ENCODE measurements at places on chromosomes 6 and 20.

DNA sequence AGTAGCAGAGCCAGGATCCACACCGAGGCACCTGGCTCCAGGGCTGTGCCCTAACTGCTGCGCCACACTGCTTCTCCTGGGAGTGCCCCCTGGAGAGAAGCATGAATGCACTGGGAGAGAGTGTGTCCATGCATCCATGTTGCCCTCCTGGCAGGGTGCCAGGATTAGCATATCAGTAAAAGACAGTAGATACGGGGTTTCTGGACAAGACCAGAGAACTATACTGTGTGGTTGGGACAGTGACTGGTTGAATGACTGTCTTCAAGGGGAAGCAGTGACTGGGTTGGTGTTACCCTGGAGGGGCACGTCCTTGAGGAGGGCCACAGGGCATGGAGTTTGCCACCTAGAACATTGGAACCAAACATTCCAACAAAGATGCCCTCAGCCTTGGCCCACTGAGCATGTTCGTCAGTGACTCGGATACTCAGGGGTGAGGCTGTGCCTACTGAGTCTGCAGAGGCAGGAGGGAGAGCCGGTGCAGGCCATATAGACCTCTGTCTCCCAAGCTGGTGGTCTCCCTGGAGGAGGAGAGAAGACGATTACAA is 288.8 kb downstream of the CDC5L start:
- no peak for DNase-seq

DNA sequence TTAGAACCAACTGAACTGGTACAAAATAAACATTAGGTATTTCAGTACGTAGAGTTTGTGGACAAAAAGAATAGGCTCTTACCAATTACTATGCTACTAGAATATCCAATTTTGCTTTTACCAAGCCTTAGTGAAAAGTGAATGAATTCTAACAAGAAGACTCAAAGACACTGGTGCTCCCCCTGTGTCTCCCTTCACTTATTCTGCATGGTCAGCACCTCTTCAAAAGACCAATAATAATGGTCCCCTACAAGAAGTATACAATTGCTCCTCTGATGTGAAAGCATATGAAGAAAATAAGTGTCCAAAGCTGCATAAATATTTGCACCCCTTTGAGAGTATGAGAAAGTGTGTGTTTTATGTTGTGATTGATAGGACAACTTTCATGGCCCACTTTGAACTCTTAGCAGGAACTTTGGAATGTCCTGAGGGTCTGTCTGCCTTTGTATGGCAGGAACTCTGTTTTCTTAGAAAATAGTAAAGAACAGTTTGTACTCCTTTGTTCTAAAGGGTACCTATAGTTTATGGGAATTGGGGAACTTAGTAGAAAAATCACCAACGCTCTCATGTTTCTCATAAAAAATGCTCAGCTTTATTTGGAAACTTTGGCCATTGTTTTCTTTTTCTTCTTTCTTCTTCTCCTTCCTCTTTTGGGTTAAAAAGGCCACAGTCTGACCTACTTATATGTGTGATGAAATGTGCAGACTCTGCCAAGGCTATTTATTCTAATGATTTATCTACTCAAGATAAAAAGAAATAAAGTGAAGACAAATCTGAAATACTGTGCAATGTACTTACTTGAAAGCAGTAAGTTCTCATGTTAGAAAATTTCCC is 352.4 kb downstream of the LAMA2 start:
- no peak for DNase-seq

GRCh38 chr20:8124639-8125038 is 7.4 kb upstream of the PLCB1 start:
- DNase-seq, result no peak

DNA sequence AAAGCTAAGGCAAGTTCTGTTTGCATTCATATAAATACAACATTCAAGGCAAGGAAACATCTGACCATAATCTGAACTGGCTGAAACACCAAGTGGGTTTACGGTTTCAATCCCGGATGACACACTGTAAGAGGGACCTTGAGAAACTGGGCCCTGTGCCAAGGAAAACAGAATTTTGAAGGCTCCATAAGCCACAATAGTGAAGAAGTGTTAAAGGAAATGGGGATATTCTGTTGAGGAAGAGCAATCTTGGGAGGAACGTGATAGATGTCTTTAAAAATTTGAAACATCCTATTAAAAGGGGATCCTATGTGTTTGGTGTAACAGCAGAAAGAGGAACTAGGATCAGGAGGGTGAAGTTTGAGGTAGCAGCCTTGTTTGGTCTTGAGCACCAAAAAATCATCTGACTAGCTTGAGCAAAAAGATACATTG is 82.4 kb upstream of the TAB2 start:
- no peak for DNase-seq

DNA sequence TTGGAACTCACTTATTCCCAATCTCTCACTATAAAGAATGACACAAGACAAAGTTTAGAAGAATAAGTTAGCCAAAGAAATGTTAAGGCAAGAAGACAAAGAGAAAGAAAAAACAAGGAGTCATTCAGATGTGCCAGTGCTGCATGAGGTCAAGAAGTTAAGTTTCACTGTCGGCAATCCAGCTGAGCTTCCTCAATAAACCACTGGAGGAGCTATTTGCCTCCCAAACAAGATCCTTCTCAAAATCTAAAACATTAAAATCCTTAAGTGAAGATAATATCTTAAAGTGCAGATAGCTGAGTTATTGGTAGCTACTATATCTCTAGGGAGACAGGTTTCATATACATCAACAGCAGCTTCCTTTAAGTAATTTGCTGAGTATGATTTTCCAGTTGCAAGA is 512.3 kb downstream of the HDGFL1 start:
- no peak for DNase-seq

- no peak for DNase-seq
These were observed 23.5 kb downstream of the BPIFA2 start for GRCh38 chr20:33191484-33191883.

GRCh38 chr20:49656304-49656703 is 57.4 kb downstream of the B4GALT5 start:
- no peak for DNase-seq

- no peak for DNase-seq
These were observed 127.9 kb downstream of the COL19A1 start for GRCh38 chr6:69994251-69994650.
